Renal cortex interstitium (tissue), 15 donors: ENCODE measurements at places on chromosomes 4 and X. TPM values are rescaled to one million over a fixed set of nuclear protein-coding genes. Genes with fewer than 3 reads are reported as not detected.

TGIF2LX gene
- polyA plus RNA-seq = not detected

GABRE gene
- 13.9 TPM for polyA plus RNA-seq

P2RY10 gene
- polyA plus RNA-seq = 0.16 TPM

GRIA2 gene
- 1.1 TPM for polyA plus RNA-seq

SLITRK4 gene
- polyA plus RNA-seq = 17.1 TPM

CMC4 gene
- 8.0 TPM for polyA plus RNA-seq

TBX22 gene
- polyA plus RNA-seq = 3.6 TPM

CCKAR gene
- polyA plus RNA-seq = 0.09 TPM

MAGED4 gene
- 45.3 TPM for polyA plus RNA-seq

CCDC120 gene
- 10.3 TPM for polyA plus RNA-seq

CRMP1 gene
- 59.1 TPM for polyA plus RNA-seq

CTAG1A gene
- not detected for polyA plus RNA-seq

GYPB gene
- 1.2 TPM for polyA plus RNA-seq

GUCY1B1 gene
- polyA plus RNA-seq = 60.1 TPM

CCSER1 gene
- 20.3 TPM for polyA plus RNA-seq

LNX1 gene
- polyA plus RNA-seq = 16.4 TPM

DNAAF6 gene
- polyA plus RNA-seq = 0.06 TPM

SOX3 gene
- not detected for polyA plus RNA-seq

MAGEC1 gene
- polyA plus RNA-seq = not detected

FGF5 gene
- not detected for polyA plus RNA-seq

TMEM156 gene
- polyA plus RNA-seq = 4.3 TPM

UGT2B15 gene
- not detected for polyA plus RNA-seq

CT47A1 gene
- polyA plus RNA-seq = not detected

IL15 gene
- polyA plus RNA-seq = 1.2 TPM

HHIP gene
- polyA plus RNA-seq = 3.4 TPM

ANK2 gene
- polyA plus RNA-seq = 61.0 TPM

RHOH gene
- polyA plus RNA-seq = 0.92 TPM

CXCL11 gene
- polyA plus RNA-seq = 0.24 TPM

COL4A6 gene
- 14.1 TPM for polyA plus RNA-seq

BST1 gene
- polyA plus RNA-seq = 14.4 TPM

FGD1 gene
- polyA plus RNA-seq = 19.8 TPM
